Thyroid gland (tissue), 4 donors: ENCODE measurements at places on chromosomes 7 and 10.

DNA sequence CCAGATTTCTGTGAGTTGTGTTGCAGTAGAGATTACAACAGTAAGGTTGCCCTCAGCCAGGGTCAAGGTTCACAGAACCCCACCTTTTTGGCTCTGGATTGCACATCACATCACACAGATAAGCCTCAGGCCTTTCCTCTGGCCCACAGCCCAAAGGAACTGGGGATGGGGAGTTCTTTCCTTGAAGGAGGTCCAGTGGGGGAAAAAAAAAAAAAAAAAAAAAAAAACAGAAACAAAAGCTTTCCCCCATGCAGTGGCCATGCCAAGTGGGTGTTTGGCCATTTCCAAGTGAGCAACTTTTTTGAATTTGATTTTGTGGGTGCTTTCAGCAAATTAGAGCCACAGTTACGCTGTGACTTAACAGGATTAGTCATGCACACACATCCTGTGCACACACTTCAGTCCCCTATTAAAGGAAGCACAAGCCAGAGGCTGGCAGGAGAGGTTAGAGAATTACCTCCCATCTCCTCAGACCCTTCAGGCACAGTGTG is 79.3 kb upstream of the NANOS1 start:
- no peaks in the 10 kb centered on the region for H3K27me3 ChIP-seq
- H3K36me3 ChIP-seq, result no peaks in the 10 kb centered on the region
- H3K4me3 ChIP-seq, result no peak overlapping the region
- DNase-seq, result no peak
- no peaks in the 10 kb centered on the region for H3K4me1 ChIP-seq

GRCh38 chr7:126228356-126229061 is 1024.2 kb downstream of the GRM8 start:
- H3K27ac ChIP-seq, result no peak overlapping the region
- no peaks in the 10 kb centered on the region for H3K27me3 ChIP-seq
- DNase-seq, result no peak
- no peaks in the 10 kb centered on the region for H3K4me1 ChIP-seq

DNA sequence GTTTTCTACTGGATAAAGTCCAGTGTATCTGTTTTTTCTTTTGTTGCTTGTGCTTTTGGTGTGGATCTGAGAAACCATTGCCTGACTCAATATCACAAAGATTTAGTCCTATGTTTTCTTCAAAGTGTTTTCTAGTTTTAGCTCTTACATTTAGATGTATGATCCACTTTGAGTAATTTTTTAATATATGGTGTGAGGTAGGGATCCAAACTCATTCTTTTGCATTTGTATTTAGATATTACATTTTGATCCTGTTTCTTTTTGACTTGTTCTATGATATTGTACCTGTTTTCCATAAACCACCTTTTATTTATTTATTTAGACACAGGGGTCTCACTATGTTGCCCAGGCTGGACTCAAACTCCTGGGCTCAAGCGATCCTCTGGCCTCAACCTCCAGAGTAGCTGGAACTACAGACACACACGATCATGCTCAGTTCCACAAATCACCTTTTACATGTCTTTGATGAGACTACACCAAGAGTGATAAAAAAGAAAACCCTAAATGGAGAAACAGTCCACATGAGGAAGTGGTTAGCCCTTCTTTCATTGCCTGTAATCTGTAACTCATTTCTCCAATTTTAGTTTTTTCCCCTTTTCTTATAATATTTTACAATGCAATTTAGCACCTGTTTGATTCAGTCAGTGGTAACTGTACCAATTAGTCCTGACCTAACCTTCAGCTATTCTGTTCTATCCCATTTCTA is 86.0 kb downstream of the SLC37A3 start:
- H3K36me3 ChIP-seq, result no peaks in the 10 kb centered on the region
- no peaks in the 10 kb centered on the region for H3K27me3 ChIP-seq
- H3K27ac ChIP-seq, result no peak overlapping the region
- peaks cover 38% of the 10 kb centered on the region for H3K4me1 ChIP-seq
- no peak overlapping the region for H3K4me3 ChIP-seq
- no peak for DNase-seq

DNA sequence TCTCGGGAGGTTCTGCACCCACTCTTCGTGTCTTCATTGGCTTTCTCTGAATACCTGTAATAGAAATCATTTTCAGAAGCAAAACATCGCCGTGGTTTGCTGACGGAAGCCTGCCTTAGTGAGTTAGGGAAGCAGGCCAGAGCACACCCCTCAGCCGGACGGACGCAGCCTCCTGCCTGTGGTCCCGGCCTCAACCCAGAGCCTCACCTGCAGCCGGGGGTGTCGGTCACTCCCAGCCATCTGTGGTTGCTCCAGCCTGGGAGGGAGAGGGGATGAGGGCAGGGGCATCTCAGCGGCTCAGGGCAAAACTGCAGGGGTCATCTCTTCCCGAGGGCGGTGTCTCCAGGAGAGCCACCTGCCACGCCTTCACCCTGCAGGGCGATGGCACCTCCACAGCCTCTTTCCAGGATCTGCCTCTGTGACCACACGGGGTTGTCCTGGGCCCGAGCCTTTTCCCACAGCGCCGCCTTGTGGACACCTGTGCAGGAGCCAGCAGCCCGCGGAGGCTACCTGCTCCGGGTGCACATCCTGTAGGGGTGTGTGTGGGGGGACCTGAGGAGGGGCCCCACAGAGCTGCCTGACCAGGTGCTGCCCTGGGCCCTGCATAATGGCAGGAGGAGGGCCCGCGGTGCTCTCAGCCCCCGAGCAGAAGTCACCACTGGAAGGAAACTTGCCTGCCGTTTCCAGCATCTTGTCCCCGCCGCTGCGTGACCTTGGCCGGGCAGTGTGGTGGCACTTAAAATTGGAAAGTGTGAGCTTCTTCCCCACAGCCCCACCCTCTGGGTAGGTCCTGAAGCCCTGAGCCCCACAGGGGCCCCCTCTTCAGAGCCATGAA is 21.6 kb upstream of the AP5Z1 start:
- H3K27me3 ChIP-seq, result no peaks in the 10 kb centered on the region
- peaks cover 35% of the 10 kb centered on the region for H3K36me3 ChIP-seq
- H3K27ac ChIP-seq, result no peak overlapping the region
- DNase-seq, result peak; percentile 75
- H3K4me3 ChIP-seq, result no peak overlapping the region
